Peyer's patch (tissue), 4 donors: ENCODE measurements at places on chromosomes 2 and 18. TPM values are rescaled to one million over a fixed set of nuclear protein-coding genes. Genes with fewer than 3 reads are reported as not detected.

MYL12A gene
- total RNA-seq = 313 TPM

TSPYL6 gene
- not detected for total RNA-seq

DNA sequence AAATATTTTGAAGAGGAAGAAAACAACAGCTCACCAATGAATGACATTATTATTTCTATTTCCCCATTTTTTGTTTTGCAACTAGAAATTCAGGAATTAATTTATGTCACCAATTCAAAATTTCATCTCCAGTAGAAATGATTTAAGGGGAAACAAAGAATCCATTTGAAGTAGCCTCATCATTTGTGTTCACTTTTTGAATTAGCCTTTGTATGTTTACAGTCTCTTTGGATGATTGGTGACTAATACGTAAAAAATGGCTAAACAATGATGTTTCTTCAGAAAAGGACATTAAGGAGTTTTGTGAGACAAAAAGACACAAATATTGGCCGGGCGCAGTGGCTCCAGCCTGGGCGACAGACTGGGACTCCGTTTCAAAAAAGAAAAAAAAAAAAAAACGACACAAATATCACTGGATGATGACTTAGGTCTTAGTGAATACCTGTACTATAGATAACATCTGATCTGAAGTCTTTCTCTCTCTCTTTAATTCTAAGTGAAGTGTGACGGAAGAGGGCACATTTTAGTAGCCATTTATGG, 313.2 kb downstream of the PIK3C3 start:
- H3K4me1 ChIP-seq = no peaks in the 10 kb centered on the region
- H3K36me3 ChIP-seq = no peaks in the 10 kb centered on the region
- no peak for DNase-seq
- H3K27ac ChIP-seq = no peak overlapping the region
- no peak overlapping the region for H3K4me3 ChIP-seq

DNA sequence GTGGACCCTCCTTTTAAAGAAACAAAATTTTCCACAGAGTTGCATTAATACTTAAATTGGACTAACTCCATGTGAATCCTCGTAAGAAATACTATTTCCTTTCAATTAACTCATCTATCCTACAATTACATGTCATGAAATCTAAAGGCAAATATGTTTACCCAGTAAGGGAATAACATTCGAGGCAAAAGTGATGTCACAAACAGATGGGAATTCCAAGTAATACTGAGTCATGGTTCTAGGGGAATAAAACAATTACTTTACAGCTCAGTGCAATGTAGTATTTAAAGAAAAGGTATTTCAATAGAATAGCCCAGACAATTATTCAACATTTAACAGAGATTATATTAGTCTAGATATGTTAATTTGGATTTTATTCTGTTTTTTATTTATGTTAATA, 205.8 kb downstream of the ZNF385B start:
- H3K27ac ChIP-seq = no peak overlapping the region
- no peaks in the 10 kb centered on the region for H3K4me1 ChIP-seq
- H3K27me3 ChIP-seq = no peaks in the 10 kb centered on the region
- no peaks in the 10 kb centered on the region for H3K36me3 ChIP-seq
- no peak for DNase-seq

- no peak overlapping the region for H3K27ac ChIP-seq
- no peak overlapping the region for H3K4me3 ChIP-seq
- no peaks in the 10 kb centered on the region for H3K4me1 ChIP-seq
- no peaks in the 10 kb centered on the region for H3K27me3 ChIP-seq
Measured at GRCh38 chr2:164558450-164558849, 62.8 kb downstream of the GRB14 start.
